ENCODE measurements at places on chromosomes 2 and 18. TPM values are rescaled to one million over a fixed set of nuclear protein-coding genes. Genes with fewer than 3 reads are reported as not detected.

The ERMN gene
- total RNA-seq: 0.18 TPM

DNA sequence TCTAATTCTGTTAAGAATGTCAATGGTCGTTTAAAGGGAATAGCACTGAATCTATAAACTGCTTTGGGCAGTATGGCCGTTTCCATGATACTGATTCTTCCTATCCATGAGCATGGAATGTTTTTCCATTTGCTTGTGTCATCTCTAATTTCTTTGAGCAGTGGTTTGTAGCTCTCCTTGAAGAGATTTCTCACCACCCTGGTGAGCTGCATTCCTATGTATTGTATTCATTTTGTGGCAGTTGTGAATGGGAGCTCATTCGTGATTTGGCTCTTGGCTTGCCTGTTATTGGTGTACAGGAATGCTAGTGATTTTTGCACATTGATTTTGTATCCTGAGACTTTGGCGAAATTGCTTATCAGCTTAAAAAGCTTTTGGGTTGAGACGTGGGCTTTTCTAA, 38.3 kb upstream of the WDR75 start:
- peak; percentile 64 for DNase-seq

DNA sequence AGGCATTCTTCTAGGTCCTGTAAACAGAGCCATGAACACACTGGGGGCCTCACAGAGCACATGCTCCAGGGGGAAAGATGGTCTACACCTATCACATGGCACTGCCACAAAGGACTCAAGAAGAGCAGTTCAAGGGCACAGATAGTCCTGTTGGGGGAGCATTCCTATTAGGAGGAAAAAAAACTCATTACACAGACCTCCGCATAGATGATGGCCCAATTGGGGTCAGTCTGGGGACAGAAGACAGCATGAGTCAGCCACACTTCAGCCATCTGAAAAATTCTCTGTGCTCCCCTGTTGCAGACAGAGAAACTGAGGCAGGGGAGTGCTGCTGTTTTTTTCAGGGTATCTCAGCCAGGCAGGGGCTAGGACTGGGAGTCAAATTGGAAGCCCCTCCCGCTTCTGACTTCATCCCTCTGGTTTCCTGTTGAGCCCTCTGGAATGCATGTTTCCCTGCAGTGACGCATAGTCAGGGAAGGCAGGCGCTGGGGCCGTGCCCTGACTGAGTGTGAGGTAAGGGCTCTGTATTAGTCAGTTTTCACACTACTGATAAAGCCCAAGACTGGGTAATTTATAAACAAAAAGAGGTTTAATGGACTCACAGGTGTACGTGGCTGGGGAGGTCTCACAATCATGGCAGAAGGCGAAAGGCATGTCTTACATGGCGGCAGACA, 67.9 kb downstream of the RHOB start:
- peak; percentile 96 for DNase-seq

DNA sequence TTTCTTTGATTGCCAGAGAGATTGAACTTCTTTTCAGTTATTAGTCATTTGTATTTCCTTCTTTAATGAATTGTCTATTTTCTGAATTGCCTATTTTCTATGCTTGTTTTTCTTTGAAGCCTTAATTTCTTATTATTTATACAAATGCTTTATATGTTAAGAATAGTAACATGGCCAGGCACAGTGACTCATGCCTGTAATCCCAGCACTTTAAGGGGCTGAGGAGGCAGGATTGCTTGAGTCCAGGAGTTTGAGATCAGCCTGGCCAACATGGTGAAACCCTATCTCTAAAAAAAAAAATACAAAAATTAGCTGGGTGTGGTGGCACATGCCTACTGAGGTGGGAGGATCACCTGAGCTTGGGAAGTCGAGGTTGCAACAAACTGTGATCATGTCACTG, 4.7 kb upstream of the RAB11FIP5 start:
- DNase-seq: peak; percentile 25

DNA sequence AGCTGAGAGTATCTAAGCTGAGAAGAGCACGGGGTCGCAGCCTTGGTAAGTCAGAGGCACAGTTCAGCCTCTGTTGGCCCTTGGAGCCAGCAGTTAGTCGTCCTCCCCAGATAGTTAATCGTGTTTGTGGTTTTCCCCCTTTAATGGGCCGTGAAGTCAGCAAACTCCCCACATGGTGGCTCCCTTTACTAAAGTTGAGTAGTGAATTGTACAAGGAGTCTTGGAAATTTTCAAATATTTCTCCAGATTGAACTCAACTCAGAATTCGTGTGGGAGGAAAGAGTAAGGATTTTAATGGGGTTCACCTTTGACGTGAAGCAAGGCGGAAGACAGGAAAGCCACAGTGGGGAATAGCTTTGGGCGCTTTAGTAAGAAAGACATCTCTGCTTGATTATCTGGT, 2.4 kb upstream of the ADCYAP1 start:
- peak; percentile 69 for DNase-seq

Data from fibroblast of the aortic adventitia (primary cell).